ENCODE measurements at places on chromosomes 7 and 10. TPM values are rescaled to one million over a fixed set of nuclear protein-coding genes. Genes with fewer than 3 reads are reported as not detected.

The CFTR gene
- under 0.01 TPM for total RNA-seq

The DNMBP gene
- total RNA-seq, result 26.0 TPM

The SMO gene
- total RNA-seq, result 29.2 TPM

The SFRP4 gene
- 3.2 TPM for total RNA-seq

The LIPK gene
- not detected for total RNA-seq
